Stimulated activated CD8-positive, alpha-beta memory T cell treated with anti-CD3 and anti-CD28 coated beads, Interleukin-4, amount 100 ng/mL, for 1 hour (primary cell): ENCODE measurements at places on chromosomes 4 and X.

DNA sequence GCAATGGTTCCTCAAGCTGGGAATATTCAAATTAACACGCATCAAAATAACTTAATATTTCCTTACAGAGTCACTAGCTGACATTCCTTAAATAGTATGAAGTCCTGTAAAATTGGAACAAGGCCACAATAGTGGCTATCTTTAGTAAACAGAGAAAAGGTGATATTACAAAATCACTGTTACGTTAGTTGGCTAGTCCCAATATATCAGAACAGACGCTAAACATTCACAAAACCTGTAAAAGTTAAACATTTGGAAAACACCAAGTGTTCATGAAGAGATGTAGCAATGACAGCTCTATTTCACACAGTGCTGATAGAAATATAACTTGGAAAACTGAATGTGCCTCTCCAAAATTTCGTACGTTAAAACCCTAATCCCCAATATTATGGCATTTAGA is 61.0 kb upstream of the FAM47C start:
- DNase-seq: no peak

DNA sequence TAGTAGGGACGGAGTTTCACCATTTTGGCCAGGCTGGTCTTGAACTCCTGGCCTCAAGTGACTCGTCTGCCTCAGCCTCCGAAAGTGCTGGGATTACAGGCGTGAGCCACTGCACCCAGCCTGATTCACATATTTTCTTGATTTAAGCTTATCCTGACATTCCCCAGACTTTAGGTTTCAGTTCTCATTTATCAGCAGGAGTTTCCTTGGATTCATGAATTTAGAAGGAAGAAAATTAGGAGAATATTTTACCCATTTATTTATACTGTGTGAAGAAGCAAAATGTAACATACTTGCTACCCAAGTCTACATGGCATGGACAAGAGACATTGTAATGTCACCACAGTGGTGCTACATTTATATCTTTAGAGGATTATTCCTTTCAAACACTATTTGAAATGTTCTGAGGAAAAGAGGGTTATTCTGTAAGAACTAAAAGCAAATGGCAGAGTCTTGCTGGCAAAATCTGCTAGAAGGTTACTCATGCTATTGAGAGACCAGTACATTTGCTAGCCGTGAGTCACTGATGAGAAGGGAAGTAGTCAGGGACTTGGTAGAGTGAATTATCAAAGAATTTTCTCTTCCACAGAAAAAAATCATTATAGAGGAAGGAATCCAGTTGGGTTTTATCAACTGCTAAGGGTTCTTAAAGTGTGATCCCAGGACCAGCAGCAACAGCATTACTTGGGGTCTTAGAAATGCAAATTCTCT is 26.1 kb upstream of the CFAP299 start:
- DNase-seq: no peak

- DNase-seq: no peak
Measured at GRCh38 chr4:137610960-137611359, 78.7 kb upstream of the PCDH18 start.

GRCh38 chr4:167359711-167360110 is 125.4 kb upstream of the SPOCK3 start:
- DNase-seq: no peak

- no peak for DNase-seq
Measured at GRCh38 chr4:111937368-111937767, 207.9 kb upstream of the FAM241A start.

DNA sequence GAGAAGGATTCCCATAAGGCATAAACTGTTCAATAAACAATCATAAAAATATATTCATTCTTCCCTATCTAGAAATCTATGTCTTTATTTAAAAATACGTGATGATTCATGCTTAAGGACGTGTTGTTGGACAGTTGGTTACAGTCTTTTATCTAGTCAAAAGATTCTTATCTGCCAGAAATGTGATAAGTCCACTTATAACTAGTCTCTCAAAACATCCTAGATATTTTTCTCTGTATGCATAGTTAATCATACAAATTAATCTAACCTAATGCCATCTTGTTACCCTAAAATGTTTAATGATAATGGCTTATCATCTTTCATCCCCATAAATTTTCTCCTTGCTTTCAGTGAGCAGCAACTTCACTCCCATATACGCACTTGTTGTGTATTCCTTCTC is 89.0 kb downstream of the SLC39A8 start:
- DNase-seq: no peak

- DNase-seq: no peak
Measured at GRCh38 chrX:155880586-155881157, 473 bp upstream of the VAMP7 start.

DNA sequence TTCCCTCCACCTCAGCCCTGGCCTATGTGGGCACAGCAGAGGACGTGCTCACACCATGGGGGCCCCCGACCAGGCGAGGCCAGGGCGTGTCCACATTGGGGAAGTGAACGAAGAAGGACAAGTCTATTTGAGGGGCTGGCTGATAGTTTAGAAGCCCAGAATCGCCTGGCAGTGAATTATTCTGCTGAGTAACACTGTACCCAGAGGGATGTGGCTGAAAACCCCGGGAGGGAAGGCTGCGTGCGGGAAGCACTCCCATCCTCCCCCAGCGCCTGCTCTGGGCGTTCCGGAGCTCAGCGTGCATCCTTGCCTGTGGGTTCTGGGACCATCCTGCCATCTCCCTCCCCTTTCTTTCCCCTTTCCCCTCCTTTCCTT is 66.6 kb downstream of the TRMT44 start:
- no peak for DNase-seq
